CD4-positive, alpha-beta T cell treated with Interleukin-4 for 4 hours (primary cell): ENCODE measurements at places on chromosomes 11 and 22.

DNA sequence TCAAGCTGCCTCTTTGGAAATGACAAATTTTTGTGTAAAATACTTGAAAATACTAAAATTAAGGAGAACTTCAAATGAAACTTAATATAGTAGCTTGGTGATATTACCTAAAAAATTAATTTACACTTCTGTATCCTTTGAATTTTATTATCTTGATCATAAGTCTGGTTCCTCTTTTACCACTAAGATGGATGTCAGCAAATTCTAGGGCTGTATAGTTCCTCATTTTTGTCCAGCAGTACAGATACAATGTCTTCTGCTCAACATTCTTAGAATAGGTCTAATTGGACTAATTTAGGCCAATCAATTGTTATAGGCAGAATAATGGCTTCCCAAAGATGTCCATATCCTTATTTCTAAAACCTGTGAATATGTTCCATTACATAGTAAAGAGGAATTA lies 1298.0 kb upstream of the RAG2 start:
- no peak for DNase-seq

GRCh38 chr22:42217752-42218280 lies 52.6 kb downstream of the TCF20 start:
- no peak for DNase-seq

DNA sequence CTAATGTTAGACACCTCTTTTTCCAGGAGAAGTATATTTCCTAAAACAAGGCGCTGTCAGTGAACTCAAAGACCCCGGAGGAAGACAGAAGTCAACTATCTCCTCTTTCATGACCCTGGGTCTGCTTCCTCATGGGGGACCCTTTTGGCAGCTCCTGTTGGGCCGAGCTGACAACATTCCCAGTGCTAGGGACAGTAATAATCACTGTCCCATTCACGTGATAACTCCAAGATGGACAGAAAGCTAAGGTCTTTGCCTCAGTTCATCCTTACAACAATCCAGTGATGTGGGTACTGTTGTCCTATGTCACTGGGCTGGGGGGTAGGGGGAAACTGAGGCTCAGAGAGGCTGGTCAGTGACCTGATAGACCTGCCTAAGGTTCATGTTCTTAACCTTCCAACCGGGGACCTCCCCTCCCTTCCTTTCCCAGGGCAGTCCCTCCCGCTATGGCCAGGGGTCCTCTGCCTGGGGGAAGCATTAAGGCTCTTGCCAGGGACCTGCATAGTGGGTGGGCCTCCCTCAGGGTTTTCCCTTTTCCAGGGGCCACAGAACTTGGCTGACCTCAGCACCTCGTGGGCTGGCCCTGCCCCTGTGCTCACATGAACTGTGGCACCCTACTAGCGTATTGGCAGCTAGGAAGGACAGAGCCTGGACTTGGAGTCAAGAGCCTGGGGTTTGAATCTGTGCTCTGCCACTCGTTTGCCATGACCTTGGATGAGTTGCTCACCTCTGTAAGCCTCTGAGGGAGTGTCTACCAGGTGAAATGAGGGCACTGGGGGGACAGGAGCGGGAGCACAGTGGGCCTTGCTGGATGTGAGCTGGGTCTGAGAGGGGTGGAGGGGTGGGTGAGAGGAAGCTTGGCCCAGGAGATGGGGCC lies 53.6 kb downstream of the LRRC32 start:
- DNase-seq = no peak

GRCh38 chr11:11594162-11594561 lies 27.6 kb downstream of the GALNT18 start:
- DNase-seq = no peak

GRCh38 chr11:44101098-44101497 lies 5.6 kb downstream of the EXT2 start:
- no peak for DNase-seq

GRCh38 chr11:74037309-74037708 lies 28.4 kb upstream of the UCP3 start:
- no peak for DNase-seq

GRCh38 chr22:43213051-43213450 lies 26.1 kb upstream of the TTLL12 start:
- no peak for DNase-seq

GRCh38 chr11:33461369-33462125 lies 204.4 kb downstream of the HIPK3 start:
- no peak for DNase-seq
